ENCODE measurements at places on chromosomes 12 and 14.

DNA sequence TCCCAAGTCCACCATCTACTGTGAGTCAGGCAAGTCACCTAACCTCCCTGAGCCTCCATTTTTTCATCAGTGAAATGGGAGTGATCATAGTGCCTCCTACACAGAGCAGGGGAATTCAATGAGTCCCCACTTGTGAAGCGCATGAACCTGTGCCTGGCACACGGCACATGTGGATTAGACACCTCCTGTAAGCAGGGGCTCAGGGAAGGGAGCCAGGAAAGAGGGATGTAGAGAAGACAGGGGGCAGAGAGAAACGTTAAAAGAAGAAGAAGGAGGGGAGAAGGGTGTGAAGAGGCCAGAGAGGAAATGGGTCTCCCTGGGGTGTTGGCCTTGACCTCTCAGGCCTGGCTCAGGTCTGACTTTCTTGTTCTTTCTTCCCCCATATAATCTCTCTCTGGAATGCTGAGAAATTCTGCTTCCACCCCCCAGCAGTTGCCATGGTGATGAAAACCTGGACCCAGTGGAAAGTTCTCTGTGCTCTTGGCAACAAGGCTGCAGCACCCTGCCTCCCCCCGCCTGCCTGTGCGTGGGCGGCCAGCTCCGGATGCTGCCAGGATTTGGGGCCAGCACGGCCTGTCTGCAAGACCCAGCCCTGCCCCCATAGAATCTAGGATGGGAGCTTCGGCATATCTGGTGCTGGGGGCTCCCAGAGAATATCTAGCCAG, 94.5 kb downstream of the CALM1 start:
- DNase-seq: peak; percentile 84

- DNase-seq: no peak
Measured at GRCh38 chr12:131159660-131160059, 206.0 kb downstream of the ADGRD1 start.

- DNase-seq: no peak
Measured at GRCh38 chr12:20142316-20142715, 226.0 kb upstream of the PDE3A start.

DNA sequence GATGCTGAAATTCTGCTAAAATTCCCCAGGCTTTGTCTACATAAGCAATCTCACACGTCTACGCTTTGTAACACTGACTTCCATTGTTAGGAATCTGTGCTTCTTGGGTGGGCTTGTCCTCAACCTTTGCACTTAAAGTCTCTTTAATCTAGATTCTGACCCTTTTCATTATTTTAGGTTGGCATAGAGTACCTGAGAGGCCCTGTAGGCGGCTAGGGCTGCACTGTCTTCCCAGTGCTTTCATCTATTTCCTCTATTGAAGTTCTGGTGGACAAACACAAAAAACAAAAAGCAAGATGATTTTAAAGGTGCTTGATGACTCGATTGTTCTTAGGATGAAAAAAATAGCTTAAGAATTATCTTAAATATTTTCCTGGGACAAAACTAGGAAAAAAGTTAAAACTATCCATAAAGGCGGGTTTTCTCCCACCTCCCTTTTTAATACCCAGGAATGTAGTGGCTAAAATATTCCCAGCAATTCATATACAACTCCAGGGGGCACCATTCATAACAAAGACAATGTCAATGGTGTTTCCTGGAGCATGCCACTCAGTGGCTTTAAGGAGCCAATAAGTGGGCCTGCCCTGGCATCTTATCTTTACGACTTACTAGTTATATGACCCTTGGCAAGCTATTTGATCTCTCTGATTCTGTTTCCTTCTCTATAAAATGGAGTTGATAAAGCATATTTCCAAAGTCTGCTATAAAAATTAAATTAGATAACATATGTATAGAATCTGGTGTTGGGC, 197.5 kb downstream of the STXBP6 start:
- no peak for DNase-seq

DNA sequence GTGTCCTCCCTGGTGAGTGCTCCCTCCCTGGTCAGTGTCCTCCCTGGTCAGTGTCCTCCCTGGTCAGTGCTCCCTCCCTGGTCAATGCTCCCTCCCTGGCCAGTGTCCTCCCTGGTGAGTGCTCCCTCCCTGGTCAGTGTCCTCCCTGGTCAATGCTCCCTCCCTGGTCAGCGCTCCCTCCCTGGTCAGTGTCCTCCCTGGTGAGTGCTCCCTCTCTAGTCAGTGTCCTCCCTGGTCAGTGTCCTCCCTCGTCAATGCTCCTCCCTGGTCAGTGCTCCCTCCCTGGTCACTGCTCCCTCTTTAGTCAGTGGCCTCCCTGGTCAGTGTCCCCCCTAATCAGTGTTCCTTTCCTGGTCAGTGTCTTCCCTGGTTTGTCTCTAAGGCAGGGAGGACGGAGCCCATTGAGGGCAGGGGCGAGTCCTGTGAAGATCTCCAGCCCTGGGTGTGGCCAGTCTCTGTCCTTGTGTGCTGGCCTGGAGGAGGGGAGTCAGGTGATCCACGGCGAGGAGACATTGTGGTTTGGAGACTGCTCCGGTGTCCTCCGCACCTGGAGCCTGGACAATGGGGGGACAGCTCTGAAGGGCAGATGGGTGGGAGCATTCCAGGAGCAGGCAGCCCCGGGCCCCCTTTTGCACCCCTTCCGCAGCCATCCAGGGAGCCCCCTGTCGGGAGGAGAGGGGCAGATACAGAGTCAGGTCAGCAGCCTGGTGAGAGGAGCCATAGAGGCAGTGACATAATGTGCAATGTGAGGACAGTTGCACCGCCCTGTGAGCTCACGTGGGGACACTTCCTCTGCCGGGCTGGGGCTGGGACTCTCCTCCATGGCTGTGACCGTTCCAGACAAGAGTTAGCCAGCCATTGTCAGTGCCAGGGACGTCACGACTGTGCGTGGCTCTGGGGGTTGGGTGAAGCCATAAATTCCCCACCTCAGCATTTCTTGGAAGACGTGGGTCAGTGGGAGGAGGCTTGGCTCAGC, 93.4 kb downstream of the ADGRD1 start:
- no peak for DNase-seq

DNA sequence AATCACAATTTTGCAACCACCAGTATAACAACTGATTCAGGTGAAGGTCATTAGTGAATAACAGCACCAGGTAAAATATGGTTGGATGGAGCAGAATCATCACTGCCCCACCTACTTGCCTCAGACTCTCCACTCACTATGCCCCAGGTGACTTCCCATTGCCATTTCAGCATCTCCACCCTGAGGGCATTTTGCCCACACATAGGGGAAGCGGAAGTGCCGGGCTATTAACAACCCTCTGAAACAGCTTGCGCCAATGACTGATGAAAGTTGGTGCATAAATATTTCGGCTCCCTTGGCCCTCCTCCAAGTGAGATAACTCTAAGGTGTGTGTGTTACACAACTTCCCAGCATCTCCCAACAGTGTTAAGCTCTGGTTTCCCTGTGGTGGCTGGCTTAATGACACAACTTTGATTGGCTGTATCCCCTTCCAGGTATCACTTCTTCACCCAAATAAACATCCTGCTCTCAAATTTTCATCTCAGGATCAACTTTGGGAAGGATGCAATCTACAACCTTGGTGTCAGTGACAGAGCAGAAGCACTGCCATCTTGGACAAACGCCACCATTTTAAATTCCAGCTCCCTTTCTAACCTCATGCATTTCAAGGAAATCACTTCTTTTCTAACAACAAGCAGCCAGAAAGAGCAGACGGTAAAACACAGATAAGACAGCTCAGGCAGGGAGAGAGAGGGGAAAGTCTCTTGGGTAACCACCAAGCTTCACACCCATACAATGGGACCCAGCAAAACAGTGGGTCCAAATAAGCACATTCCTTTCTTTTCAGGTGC, 73.6 kb upstream of the PPP2R5C start:
- DNase-seq: no peak

DNA sequence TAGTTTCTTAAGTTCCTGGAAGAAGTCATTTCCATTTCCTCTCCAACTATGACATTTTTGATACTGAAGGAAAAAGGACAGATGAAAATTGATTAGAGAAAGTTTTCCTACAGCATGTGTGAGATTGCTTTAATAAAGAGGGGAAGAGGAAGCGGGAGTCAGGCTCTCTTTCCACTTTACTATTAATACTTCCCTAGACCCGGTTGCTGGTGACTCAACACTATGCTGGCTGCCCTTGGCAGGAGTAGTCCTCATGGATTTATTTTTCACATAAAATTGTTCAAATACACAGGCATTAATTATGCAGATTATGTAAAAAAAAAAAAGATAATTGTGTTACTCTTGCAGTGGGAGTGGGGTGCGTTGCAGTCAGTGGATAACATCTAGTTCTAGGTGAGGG, 293.4 kb downstream of the EGLN3 start:
- no peak for DNase-seq

DNA sequence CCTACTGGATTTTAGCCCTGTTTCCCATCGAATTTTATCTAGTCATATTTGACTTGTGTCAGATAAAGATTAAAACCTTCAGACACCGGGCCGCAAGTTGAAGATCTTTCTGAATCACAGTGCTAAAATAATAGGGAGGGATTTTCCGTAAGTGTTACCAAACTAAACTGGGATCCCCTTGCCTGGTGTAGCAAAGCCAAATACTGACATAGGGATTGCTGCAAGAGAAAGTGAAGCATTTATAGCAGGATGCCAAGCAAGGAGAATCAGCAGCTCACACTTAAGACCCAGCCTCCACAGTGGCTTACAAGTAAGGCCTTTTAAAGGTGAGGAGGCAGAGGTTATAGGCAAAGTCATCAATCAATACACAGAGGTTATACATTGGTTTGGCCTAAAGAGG, 147.4 kb downstream of the AKAP6 start:
- DNase-seq: no peak

- peak; percentile 85 for DNase-seq
Measured at GRCh38 chr14:73752297-73752992, 38.3 kb upstream of the PNMA1 start.

DNA sequence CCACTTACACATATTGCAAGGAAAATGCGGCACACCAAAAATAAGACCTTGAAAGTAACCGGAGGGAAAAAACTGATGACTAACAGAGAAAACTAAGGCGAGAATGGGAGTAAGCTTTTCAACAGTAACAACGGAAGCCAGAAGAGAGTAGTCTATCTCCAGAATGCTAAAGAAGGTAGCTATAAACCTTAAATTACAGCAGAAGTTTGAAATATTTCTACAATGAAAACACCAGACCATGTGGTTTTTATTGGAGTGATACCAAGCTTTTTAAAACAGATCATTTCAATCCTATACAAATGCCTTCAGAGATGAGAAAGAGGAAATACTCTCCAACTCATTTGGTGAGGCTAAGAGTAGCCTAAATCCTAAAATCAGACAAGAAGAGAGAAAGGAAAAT, 209.5 kb downstream of the ANO6 start:
- DNase-seq: peak; percentile 34

GRCh38 chr14:102088012-102088792, 1.4 kb upstream of the HSP90AA1 start:
- peak; percentile 35 for DNase-seq

GRCh38 chr12:80593766-80594165, 113.7 kb upstream of the MYF6 start:
- DNase-seq: peak; percentile 73

- DNase-seq: no peak
Measured at GRCh38 chr12:30979371-30980259, 53.1 kb downstream of the TSPAN11 start.

GRCh38 chr14:81169711-81170103, 51.1 kb downstream of the GTF2A1 start:
- no peak for DNase-seq

- no peak for DNase-seq
Measured at GRCh38 chr12:12915656-12916055, 24.3 kb downstream of the GPRC5A start.

- DNase-seq: peak; percentile 95
Measured at GRCh38 chr12:116152268-116152667, 125.2 kb downstream of the MED13L start.

DNA sequence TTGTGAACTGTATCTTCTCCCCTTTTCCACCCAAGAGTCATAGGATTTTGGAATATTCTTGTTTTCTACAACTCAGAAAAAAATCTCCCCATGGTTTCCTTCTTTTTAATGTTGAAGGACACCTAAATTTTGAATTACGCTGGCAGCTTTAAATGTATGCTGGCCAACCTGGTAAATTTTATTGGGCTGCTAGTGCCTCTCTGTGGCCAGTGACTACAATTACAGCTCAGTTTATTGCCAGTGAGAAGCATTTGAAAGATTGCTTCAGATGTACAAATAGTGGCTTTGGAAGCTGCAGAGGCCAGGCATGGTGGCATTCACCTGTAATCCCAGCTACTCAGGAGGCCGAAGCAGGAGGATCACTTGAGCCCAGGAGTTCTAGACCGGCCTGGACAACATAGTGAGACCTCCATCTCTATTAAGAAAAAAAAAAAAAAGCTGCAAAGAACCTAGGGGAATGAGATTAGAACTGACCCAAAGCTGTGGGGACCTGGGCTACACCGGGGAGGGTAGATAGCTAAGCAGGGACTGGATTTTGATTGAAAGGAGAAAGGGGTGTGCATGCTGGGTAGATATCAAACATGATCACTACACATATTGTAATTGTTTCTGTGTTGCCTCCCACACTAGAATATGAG, 7.6 kb upstream of the RAB21 start:
- DNase-seq: peak; percentile 65

DNA sequence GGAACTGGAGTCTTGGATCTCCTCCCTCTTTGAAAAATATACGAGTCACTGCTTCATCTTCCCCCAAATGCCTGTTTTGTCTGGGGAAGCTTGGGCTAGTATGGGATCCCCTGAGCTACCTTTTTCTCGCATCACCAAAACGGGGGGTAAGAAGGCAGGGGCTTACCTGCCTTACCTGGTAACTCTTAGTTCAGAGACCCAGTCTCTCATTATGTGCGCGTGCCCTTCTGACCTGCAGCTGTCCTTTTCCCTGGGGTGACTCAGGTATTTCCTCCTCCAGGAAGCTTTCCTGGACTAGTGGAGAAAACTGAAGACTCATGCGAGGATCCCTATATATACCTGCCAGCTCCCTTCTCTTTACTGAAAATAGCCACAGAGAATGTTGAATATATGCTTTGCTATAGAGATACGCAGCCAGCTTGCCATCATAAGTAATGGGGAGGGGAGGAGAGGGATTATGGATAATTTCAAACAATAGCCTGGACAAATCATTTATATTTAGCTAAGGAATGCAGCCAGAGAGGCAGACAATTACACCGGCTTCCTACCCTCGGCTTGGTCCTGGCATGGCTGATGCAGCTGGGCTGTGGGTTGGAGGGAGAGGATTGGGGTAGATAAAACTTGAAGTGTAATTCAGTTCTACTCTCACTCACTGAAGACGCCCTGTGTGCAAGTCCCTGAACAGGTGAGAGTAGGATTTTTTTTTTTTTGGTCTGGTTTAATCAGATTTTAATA, 1.1 kb downstream of the TSPAN9 start:
- DNase-seq: no peak

- no peak for DNase-seq
Measured at GRCh38 chr12:52050116-52050757, 1.0 kb upstream of the NR4A1 start.
